ENCODE measurements at places on chromosomes 7 and 10.

DNA sequence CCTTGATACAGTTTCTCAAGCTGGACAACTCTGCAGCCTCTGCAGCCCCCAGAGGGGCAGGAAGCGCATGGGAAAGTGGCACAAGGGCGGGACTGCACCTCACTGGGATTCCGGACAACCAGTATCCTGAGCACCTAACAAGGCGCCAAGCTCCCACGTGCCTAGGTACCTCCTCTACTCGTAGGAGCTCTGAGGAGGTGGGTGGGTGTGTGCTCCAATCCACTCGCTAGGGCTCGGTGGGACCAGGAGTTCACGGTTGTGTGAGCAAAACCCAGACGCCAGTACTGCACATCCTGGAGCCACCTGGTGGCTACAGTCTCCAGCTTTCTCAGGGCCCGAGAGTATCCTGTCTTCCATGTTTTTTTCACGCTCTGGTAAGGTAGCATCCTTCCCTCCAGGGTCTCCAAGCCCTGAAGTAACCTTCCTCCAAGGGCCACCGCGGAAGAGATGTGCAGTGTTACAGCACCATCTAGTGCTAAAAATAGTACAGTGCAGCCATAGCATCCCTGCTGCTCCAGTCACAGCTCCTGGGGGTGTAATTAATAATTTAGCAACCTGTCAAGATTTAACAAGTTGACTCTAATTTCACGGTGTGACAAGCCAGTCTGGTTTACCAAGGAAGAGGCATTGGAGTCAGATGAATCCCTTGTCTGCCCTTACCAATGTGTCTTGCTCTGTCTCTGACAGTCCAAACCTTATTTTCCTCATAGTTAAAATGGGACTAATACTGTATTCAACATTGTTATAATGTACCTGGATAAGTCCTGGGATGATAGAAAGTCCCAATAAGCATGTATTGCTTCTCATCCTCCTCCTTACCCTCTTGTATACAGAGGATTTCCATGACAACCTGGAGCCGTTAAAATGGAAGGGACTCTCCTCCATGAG is 70.4 kb downstream of the HERPUD2 start:
- DNase-seq, result no peak

DNA sequence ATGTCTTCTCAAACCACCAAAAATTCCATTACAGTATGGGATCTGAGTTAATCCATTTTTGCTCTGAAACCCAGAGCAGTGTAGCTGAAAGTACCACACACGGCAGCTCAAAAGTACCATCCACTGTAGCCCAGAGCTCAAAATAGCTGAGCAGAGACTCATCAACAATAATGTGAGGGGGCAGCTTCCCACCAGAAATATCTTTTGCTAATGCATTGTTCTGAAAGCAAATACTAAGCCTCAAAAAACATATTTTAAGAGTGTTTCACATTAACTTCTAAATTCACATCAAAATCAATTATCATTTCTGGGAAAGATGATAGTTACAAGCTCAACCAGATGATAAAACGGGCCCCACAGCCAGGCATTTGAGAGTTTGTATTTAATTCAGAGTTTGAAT is 73.7 kb downstream of the ABLIM1 start:
- no peak for DNase-seq

GRCh38 chr7:4787541-4787940 is 12.1 kb downstream of the AP5Z1 start:
- no peak for DNase-seq

GRCh38 chr7:96090756-96091155 is 231.1 kb downstream of the SLC25A13 start:
- DNase-seq, result peak; percentile 54

DNA sequence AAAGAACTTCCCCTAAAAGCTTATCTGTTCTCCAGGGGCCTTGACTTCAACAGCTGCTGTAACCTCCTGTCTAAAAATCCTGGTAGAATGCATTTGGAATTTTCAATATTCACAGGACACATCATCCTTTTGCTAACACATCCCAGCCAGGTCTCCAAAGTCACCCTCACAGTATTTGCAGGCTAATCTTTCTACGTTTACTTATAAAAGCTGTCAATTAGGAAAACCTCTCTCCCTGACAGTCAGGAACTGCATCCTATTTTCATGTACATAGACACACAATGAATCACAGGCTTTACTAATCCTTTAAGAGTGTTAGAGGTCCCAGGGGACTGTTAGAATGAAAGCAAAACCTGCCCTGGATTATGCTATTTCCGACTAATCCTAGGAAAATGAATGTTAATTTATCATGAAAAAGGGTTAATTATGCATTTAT is 102.2 kb downstream of the GFRA1 start:
- DNase-seq, result no peak

Data from NCI-H1048 (cell line).